ENCODE measurements at places on chromosomes 4 and X. TPM values are rescaled to one million over a fixed set of nuclear protein-coding genes. Genes with fewer than 3 reads are reported as not detected.

- DNase-seq: no peak
Observed at GRCh38 chrX:4588893-4589292, 875.4 kb upstream of the PRKX start.

DNA sequence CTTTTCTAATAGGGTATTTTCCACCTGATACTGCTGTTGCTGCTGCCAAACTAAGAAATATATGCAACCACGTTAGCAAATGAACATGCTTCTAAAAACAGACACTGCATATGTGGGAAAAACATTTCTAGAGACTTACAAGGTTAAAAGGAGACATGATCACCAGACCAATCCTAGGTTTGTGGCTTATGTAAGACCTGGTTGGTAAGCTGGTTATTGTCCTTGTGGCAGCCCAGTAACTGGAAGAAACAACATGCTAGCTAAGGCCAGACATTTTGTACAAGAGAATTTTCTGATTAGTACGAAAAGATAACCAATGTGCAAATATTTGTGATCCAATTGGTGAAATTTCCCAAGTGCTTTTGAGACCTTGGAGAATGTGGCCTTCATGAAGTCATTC lies 112.0 kb downstream of the AFF2 start:
- no peak for DNase-seq

The ENOPH1 gene
- 35.4 TPM for total RNA-seq

GRCh38 chr4:153259661-153260060 lies 55.4 kb downstream of the TRIM2 start:
- DNase-seq: no peak

DNA sequence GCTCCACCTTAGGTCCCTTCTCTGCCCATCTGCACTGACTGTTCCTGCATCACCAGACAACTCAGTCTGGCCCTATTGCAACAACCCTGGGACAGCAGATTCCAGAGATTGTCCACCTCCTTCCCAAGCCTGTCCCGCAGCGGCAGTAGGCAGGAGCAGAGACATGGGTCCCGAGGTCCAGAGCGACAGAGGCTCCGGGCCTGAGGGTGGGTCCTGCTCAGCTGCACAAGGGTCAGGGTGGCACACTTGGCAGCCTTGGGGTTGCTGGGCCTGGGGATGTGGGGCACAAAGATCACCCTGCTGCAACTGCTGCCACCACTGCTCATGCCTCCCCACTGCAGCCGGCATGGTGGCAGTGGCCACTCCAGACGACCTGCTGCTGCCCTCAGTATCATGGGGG lies 674.5 kb downstream of the SH3BGRL start:
- no peak for DNase-seq

Measured in osteoblast (primary cell).